ENCODE measurements at places on chromosomes 12 and 14.
A peak's percentile ranks its signal among the peaks of the same experiment; 100 is the strongest.

DNA sequence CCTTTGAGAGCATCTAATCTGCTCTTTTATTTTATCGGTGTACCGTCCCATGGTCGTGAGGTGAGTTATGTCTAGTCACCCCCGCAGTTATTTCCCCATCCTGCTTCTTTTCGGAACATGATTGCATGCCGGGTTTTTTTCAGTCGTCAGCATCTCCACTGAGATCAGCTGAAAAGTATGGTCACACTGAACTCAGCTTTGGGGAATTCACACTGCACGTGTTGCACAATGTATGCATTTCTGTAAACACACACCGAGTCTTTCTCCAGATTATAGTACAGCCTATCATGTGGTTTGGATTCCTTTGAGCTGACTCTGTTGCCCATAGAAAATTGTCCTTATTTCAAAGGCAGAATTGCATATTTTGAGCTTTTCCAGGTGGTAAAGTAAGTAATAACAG lies 24.6 kb downstream of the PLXNC1 start:
- DNase-seq: no peak

DNA sequence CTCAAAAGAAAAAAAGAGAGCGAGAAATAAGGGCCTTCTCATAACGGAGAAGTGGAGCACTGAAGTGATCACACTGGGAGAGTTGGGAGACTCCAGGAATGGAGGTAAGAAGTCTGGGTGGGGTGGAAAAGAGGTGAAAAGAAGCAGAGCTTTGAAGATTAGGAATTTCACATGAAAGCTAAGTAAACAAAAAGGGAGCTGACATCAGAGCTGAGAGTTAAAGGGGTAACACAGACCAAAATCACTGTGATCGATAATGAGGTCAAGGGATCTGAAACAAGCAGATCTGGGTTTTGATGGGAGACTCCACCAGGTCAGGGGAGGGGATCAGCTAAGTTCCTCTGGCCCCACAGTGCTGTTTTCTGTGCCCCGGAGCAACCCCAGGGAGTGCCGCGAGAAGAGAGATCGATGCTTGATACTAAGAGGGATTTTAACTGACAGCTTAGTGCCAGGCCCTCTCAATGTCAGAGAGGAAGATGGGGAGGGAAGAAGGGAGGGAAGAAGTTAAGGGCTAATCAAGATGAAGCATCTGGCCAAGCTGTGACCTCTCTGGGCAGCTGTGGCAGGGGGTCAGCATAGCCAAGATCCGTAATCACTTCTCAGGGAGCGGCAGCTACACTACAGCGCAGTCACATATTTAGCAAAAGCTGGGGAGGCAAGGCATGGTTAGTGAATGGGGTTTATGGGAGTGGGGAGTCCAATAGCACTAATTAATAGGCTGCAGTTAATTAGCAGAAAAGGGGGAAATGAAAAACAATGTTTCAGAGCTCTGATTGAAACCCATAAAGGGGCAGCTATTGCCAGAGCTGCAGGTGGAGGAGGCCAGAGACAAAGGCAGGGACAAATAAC lies 8.0 kb downstream of the AQP6 start:
- no peak for DNase-seq

DNA sequence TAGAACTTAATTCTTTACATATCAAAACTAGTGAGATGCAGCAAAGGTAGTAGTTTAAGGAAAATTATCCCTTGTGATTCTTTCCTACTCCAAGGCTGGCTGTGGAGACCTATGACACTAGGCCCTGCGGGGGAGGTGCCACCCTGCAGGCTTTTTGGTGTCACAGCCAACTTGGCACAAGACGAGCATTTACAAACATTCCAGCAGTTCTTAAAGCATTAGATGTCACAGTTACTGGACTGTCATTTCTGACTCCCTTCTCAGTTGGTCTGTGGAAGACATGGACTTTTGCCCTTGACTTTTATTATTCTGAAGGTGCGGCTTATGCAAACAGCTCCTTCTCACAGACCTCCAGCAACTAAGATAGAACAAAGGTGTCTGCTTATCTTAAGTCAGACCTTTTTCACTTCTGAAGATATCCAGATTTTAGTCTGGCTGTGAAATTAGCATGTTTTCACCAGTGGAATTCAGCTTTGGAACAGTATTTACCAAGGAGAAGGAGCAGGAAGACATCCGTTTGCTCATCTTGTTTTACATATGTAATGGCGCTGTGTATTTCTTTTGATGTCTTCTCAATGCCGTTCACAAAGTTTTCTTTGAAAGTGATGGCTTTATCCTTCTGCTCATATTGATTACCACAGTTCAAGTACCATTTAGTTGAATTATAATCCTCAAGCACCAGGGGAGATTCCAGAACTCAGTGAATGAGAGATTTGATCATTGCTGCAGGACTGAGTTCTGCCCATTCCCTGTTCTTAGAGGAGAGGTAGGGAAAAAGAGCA lies 17.9 kb downstream of the SRGAP1 start:
- DNase-seq: no peak

- DNase-seq: no peak
These were observed 95.8 kb downstream of the DICER1 start for GRCh38 chr14:95061317-95062093.

GRCh38 chr14:89926694-89927093 lies 27.8 kb downstream of the EFCAB11 start:
- DNase-seq: no peak

GRCh38 chr14:104094709-104095425 lies 9.4 kb downstream of the ASPG start:
- peak; percentile 82 for DNase-seq

GRCh38 chr12:95859344-95859816 lies 628 bp downstream of the SNRPF start:
- peak; percentile 19 for DNase-seq

GRCh38 chr12:114287821-114288525 lies 118.0 kb downstream of the TBX5 start:
- DNase-seq: no peak

DNA sequence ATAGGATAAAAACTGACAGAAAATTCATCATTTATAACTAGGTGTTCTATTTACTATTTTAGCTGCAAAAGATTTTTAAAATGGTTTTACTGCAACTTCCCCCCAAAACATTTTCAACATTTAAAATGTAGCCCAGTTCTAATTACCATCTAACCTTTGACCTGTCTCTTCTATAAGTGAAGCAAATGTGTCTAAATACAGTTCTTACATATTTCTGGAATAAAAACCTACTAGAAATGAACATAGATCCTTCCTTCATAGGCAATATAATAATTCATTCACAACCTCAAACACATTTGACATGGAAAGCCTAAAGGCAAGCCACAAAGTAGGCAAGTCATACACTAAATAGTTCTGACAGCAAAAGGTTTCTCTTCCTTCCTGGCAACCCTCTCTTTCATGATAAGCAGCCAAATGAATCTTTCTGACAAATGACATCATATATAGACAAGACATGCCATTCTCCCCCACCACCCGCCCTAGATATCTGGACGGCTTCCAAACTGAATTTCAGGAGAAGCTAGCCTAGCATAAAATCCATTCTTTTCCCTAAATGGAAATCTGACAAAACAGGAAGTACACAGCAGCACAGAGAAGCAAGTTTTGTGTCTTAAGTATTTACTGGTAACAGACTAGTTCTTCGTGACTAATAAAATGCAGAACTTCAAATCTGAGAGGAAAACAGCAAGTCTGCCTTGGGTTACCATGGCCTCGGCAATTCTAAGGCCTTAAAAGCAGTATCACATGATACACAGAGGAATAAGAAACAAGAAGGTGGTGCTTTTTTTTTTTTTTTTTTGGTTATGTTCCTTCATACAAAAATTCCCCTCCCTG lies 17.2 kb upstream of the ARID4A start:
- peak; percentile 21 for DNase-seq

Data from activated CD4-positive, alpha-beta T cell treated with anti-CD3 and anti-CD28 coated beads, Interleukin-2, amount 50 U/mL, for 48 hours (primary cell).